SK-MEL-5 (cell line): ENCODE measurements at places on chromosomes 1 and 21.

- DNase-seq: no peak
Observed at GRCh38 chr1:37752583-37753471, 12.1 kb downstream of the EPHA10 start.

DNA sequence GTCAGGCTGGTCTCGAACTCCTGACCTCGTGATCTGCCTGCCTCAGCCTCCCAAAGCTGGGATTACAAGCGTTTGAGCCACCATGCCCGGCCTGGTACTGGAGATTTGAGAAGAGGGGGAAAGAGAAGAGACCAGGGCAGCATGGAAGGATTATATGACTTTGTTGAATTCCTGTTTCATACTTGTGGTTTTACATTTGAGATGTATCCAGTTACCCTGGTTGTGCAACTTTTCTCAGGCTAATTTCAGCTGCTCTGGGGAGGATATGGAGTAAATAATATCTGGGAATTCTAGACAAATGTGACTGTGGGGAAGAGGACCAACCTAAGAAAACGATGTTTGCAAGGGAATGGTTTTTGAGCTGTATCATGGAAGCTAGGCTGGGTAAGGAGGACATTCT, 89.5 kb upstream of the GREM2 start:
- no peak for DNase-seq

DNA sequence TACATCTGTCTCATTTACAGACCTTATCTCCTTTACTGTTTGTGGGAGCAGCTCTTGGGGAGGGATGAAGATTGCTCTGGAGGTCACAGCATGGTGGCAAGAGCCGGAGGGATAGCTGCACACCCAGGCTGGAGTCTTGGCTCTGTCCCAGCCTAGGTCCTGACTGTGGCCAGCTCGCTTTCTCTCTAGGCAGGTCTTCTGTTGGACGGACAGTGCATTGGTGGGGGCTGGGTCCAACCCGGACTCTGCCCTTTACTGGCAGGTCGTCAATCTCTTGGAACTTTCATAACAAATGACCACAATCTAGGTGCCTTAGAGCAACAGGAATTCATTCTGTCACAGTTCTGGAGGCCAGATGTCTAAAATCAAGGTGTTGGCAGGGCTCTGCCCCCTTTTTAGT, 319.8 kb upstream of the C1orf174 start:
- no peak for DNase-seq

DNA sequence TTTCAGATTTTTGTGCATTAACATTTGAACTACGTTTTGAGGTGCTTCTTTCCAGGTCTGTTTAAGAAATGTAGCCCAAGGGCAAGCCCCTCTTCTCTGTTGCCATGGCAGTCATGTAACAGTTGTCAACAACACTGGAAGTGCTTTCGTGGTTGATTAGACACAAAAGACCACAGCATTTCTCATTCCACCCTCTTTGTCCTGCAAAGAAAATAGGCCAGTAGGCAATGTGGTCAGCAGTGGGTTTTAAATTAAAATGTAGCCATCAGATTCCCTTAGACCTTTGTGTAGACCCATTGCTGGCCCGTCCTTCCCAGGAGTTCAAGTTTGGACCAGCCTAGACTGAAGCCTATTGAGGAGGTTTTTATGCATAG, 35.4 kb downstream of the VANGL1 start:
- no peak for DNase-seq

GRCh38 chr1:245434280-245434679, 279.5 kb downstream of the KIF26B start:
- DNase-seq: peak; percentile 37

DNA sequence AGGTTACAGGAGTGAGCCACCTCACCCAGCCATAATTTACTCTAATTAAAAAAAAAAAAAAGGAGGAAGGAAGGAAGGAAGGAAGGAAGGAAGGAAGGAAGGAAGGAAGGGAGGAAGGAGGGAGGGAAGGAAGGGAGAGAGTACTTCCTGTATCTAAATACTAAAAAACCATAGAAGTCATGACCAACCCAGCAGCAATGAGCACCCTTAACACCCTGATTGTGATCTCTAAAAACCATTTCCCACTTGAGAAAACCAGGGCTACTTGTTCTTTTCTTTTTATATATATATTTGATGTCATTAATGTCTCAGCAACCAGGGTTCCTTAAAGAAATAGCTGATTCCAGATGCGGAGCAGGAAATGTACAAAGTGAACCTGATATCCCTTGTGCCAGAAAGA, 31.2 kb downstream of the ARID4B start:
- no peak for DNase-seq

- no peak for DNase-seq
Observed at GRCh38 chr1:214233856-214234634, 46.9 kb upstream of the SMYD2 start.

- DNase-seq: no peak
Observed at GRCh38 chr1:245599371-245600174, 444.8 kb downstream of the KIF26B start.

GRCh38 chr1:179017383-179018326, 8.0 kb upstream of the FAM20B start:
- DNase-seq: peak; percentile 20

DNA sequence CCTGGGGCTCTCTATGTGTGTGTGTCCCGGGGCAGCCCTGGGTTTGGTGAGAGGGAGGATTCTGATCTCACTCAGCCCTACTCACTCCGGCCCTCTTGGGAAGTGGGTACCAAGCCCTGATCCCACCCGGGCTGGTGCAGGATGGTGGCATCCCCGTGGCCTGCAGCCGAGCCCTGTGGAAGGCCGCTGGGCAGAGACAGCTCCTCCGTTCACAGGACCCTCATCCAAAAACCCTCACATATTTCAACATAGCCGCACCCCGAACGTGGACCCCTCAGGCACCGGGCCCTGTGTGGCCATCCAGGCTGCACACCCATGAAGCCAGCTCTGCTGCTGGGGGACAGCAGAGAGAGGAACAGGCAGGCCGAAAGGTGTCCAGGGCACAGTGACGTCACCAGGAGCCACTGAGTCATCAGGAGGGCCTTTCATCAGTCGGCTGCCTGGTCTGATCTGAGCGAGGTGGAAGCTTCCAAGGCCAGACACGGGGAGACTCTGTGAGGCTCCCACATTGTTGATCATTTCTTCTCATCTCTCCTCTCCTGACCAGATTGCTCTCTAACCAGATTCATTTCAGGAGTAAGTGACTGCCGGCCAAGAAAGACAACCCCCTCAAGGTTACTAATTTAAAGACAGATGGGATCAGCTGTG, 16.2 kb upstream of the GPR157 start:
- DNase-seq: no peak

DNA sequence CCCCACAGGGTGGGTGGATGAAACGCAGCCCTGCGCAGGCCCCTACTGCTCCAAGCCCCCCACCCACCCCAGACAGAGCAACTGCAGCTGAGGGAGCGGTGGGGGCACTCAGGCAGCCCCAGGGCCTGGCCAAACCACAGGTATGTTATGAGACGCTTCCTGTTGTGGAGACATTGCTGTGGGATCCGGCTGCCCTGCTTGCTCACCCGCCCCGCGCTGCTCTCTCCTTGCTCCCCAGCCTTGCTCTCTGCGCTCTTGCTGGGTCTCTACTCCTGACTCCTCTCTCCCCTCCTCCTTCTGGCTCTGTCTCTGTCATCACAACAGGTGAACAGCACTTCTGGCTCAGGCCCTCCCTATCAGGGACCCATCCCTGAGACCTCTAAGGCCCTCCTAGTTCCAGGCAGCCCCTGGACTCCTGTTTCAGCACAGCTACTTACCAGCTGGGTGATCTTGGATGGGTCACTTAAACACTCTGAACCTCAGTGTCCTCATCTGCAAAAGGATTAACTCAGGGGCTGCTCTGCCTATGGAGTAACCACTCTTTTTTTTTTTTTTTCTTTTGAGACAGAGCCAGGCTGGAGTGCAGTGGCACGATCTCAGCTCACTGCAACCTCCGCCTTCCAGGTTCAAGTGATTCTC, 15.9 kb downstream of the COL8A2 start:
- no peak for DNase-seq

DNA sequence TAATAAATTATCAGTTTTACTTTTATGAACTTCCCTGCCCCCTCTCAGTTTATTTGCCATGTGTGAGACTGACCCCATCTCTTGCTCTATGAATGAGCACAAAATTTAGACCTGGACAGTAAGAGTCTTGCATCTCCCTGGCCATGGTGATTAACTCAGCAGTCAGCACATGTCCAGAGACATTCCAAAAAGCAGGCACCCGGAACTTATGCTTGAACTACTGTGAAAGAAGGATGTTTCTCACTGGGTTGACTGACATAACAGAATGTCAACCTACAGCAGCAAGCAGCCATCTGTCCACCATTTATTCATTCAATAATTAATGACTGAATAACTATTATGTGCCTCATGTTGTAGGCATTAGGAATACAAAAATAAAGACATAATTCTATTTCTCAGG, 11.3 kb upstream of the SEC16B start:
- no peak for DNase-seq

DNA sequence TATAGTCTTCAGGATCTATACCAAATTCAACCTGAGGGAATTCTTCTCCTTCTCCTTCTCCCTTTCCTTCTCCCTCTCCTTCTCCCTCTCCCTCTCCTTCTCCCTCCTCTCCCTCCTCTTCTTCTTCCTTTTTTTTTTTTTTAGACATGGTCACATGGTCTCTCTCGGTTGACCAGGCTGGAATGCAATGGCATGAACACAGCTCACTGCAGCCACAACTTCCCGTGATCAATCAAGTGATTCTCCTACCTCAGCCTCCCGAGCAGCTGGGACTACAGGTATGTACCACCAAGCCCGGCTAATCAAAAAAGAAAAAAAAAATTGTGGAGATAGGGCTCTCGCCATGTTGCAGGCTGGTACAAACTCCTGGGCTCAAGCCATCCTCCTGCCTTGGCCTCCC, 51.5 kb downstream of the DNAI4 start:
- DNase-seq: no peak

GRCh38 chr1:59477286-59477685, 180.4 kb downstream of the FGGY start:
- no peak for DNase-seq

- no peak for DNase-seq
Observed at GRCh38 chr1:76892675-76893074, 25.4 kb downstream of the ST6GALNAC5 start.

DNA sequence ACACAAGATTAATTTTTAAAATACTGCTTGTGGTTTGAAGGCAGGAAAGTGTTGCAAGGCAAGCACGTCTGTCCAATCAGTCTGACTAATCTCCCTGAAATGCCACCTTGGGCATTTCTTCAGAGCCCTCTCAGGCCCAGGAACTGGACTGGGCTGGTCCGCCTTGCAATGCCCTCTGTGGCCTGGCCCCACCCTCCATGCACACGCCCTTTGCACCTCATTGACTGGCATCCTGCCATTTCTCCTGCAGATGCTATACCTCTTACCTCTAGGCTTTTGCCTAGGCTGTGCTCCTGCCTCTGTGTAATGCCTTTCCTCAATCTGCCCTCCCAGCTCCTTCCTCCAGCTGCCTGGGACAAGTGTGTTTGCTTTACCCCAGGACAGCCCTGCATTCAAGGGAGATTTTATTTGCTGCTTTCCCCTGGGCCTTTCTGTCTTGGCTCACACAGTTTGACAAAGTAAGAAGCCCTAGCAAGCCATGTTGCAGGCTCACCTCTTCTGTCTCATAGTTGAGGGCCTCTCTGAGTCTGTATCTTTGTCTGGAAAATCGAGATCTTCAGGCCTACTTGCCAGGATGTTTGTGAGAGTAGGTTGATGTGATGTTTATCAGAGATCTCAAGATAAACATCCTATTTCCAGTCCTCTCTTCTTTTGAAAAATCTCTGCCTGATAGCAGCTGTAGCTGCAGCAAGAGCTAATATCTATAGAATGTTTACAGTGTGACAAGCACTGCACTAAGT, 149.2 kb upstream of the JUN start:
- no peak for DNase-seq

- no peak for DNase-seq
Observed at GRCh38 chr21:17422931-17423330, 89.9 kb upstream of the CXADR start.

GRCh38 chr1:158328426-158328825, 2.9 kb downstream of the CD1B start:
- DNase-seq: no peak

DNA sequence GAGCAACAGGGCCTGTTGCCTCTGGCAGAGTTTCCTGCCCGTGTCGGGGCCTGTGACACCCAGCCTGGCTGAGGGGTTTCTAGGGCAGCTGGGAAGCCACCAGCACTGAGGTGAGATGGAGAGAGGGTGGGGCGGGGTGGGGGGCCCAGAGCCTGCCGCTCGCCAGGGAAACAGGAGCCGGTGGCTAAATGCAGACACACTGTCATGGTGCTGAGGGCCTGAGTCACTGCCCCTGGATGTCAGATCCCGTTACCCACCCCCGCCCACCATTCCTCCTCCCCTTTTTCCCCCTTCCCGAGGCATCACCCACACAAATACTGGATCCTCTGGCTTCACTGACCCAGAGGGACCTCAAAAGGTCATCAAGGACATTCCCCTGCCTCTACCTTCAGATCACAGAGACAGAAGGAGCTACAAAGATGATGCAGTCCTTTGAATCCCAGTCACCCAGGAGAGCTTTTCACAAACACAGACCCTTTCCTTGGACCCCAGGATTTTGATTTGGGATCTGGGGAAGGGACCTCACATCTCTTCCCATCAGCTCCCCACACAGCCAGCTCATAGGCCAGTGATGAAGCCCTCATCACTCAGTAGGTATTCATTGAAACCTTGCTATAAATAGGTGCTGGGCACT, 1.9 kb upstream of the HSPB7 start:
- DNase-seq: no peak

GRCh38 chr1:179774000-179774399, 30.9 kb downstream of the FAM163A start:
- DNase-seq: no peak

- no peak for DNase-seq
Observed at GRCh38 chr1:42162181-42162580, 2.4 kb downstream of the GUCA2A start.

DNA sequence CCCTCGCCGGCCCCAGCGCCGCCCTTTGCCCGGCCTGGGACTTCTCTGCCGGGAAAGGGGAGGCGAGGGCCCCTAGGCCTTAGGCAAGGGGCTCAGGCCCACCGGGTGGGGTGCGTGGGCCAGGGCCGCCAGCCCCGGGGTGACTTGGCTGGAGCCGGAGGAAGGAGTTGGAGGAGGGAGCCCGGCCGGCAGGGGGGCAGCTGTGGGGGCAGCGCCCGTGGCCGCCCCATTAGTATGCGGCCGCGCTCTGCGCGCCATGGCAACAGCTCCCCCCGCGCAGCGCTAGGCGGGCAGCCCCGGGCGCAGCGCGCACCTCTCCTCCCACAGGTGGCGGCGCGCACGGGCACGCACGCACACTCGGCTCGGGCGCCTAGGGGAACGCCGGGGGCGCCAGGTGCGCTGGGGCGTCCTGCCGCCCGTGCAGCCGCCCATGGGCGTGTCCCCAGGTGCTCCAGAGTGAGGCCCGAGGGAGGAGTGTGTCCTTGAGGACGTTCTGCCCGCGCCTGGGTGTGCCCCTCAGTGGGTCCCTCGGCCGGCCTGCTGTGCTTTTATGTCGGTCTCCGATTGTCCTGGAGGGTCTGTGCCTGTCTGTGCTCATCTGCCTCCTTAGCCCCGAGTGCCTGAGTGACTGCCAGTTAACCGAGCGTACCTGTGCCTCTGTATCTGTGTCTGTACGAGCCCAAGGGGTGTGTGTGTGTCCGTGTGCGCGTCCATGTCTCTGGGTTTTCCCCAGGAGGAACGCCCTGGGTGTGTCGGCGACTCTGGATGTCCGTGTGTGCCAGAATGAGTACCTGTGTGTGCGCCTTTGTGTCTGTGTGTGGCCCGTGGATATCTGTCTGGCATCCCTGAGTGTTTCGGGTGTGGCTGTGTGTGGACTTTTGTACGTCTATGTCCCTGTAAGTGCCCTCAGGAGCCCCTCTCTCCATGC, 38.2 kb upstream of the WASF2 start:
- DNase-seq: no peak
